ENCODE measurements at places on chromosomes 11 and 22.

GRCh38 chr22:26321469-26321913 lies 107.6 kb upstream of the ASPHD2 start:
- DNase-seq = peak; percentile 42

- peak; percentile 25 for DNase-seq
These were observed 18.4 kb upstream of the SMPD1 start for GRCh38 chr11:6371825-6372224.

GRCh38 chr11:45830596-45830995 lies 16.7 kb upstream of the CRY2 start:
- no peak for DNase-seq

GRCh38 chr11:9726321-9727022 lies 62.6 kb downstream of the SWAP70 start:
- DNase-seq = no peak

DNA sequence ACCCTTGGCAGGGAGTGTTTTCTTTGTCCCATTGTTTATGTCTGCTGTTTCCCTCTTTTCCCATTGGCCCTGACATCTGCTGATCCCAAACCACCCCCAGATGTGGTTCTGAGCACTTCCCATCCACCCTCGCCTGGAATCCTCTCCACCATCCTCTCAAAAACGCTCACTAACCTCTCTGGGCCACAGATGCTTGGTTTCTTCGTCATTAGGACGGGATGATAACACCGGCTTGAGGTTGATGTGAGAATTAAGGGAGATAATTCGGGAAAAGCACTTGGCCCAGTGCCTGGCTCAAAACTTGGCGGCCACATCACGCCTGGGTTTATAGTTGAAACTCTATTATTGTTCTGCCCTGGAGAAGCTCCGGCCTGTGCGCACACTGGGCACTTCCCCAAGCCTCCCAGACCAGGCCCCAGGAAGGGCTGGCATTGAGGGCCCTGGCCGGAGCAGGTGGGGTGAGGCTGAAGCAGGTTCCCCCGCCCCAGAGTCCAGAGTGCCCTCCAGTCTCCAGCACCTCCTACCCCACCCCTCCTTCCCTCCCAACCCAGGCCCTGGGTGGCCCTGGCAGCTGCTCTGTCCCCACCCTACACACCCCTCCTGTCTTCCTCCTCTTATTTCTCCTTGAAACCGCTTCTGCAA lies 63.7 kb downstream of the CYTH4 start:
- no peak for DNase-seq

- no peak for DNase-seq
These were observed 198.8 kb upstream of the SEZ6L start for GRCh38 chr22:25970374-25970911.

GRCh38 chr11:134471087-134471715 lies 59.2 kb upstream of the B3GAT1 start:
- no peak for DNase-seq

DNA sequence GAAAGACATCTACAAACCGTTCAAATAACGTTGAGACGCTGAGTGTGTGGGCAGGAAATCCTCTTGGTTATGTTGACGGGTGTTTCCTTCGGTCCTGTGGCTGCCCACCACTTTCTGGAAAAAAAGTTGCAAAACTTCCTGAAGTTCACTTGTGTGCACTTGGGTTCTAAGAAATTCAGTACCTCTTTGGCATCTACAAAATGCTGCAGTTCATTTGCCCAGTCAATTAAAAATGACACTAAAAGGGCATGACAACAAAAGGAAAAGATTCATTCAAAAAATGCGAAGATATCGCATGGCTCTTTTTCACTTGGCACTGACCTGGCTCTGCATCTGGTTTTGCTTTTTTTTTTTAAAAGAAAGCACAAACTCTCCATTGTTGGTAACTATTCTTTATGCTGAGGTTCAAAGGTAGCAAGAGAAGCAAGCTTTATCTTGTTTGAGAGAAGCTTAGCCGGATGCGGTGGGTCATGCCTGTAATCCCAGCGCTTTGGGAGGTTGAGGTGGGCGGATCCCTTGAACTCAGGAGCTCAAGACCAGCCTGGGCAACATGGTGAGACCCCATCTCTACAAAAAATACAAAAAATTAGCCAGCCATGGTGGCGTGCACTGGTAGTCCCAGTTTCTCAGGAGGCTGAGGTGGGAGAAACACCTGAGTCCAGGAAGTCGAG lies 10.6 kb upstream of the XBP1 start:
- DNase-seq = peak; percentile 68

- no peak for DNase-seq
These were observed 27.4 kb downstream of the RRAS2 start for GRCh38 chr11:14331476-14332136.

GRCh38 chr22:22048981-22049531 lies 66.5 kb upstream of the TOP3B start:
- DNase-seq = no peak

- peak; percentile 89 for DNase-seq
These were observed 25.0 kb downstream of the MTMR3 start for GRCh38 chr22:29907753-29908515.

DNA sequence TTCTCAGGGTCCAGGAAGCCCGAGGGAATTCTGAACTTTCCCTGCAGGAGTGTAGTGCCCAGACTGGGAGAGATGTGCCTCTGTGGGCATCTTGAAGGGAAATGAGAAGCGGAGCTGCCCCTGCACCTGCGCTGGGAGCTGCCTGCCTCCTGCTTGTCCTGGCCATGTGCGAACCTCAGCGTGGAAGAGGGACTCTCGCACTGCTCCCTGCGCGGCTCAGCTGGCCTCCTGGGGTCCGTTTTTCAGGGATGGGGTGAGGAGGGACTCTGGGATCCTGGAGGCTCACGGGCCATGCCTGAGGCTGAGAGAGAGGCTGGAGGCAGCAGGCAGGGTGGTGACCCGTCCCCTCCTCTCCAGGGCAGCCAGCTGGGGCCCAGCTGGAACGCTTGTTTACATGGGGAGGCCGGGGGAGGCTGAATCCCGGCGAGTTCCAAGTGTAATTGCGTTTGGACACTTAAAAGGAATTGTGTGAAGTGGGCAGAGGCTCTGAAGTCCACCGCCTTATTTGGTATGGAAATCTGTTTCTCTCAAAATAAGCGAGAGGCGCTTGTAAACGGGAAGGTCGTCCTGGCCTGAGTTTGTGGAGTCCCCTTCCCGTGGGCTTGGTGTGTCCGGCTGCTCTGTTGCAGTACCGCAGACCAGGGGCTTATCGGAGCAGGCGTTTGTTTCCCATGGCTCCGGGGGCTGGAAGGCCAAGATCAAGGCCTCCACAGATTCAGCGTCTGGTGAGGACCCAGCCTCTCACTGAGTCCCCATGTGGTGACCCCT lies 1.2 kb upstream of the MRGPRF start:
- DNase-seq = no peak

Data from lower leg skin (tissue), 4 donors.